DMS 273 treated with DMSO at 0.1 percent for 48 hours (cell line): ENCODE measurements at places on chromosomes 7 and 10.

- DNase-seq, result no peak
These were observed 86.5 kb downstream of the GSAP start for GRCh38 chr7:77329466-77330168.

DNA sequence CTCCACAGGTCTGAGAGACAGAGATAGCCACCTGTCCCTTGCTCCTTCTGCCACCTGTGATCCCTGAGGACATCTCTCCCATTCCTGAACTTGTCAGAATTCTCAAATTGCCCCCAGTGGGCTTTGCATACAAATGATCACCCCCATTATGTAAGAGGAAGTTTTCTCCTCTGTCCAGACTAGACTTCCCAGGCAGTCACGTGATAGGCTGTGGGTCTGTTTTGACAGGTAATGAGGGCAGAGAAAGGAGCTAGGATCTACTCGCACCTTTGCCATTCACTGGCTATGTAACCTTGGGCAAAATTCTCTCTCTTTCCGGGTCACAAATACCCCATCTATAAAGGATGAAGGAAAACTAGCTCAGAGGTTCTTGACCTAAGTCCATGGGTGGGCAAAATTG lies 21.4 kb upstream of the TM9SF3 start:
- DNase-seq, result no peak

- DNase-seq, result no peak
These were observed 36.5 kb upstream of the AP5Z1 start for GRCh38 chr7:4738711-4739527.

GRCh38 chr7:37916673-37917660 lies at the start of gene SFRP4:
TSS of gene SFRP4 (minus strand) at chr7:37916817. CDS start at chr7:37916537, 280 bp downstream.
- peak; percentile 60 for DNase-seq

DNA sequence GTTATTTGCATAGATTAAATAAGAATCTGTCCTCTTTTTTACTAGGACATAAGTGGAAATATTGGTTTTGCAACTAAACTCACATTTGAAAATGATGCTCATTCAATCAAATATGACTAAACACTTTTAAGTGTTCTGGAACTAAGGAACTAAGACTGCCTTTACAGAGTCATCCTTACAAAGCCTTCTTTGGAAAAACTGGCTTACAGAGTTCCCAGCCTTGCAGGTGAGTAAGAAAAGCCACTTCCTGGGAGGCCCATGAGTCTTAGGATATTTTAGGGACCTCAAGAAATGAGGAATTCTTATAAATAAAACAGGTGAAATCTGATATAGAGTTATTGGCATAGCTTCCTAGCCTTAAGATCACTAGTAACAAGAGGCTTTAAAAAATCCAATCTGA lies 135.5 kb downstream of the ALOX5 start:
- no peak for DNase-seq

GRCh38 chr7:26441002-26441521 lies 149.4 kb downstream of the SNX10 start:
- no peak for DNase-seq

GRCh38 chr10:103985726-103986125 lies 18.8 kb downstream of the SLK start:
- no peak for DNase-seq

DNA sequence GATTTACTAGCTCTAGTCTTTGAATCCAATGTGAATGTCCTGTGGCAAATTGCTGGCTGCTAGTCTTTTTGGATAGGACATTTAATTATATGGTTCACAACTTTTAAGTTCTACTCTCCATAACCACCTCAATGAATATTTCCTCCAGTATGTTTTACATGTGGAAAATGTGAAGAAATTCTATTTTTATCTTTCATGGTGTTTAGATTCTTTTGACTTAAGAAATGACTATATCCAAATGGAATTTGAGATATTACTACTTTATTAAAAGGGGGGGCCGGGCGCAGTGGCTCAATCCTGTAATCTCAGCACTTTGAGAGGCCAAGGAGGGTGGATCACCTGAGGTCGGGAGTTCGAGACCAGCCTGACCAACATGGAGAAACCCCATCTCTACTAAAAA lies 202.0 kb downstream of the ARL4A start:
- no peak for DNase-seq

GRCh38 chr7:130793855-130794618 lies 60.0 kb upstream of the KLF14 start:
- DNase-seq, result no peak

- DNase-seq, result no peak
These were observed 30.5 kb downstream of the JAKMIP3 start for GRCh38 chr10:132096223-132096622.

DNA sequence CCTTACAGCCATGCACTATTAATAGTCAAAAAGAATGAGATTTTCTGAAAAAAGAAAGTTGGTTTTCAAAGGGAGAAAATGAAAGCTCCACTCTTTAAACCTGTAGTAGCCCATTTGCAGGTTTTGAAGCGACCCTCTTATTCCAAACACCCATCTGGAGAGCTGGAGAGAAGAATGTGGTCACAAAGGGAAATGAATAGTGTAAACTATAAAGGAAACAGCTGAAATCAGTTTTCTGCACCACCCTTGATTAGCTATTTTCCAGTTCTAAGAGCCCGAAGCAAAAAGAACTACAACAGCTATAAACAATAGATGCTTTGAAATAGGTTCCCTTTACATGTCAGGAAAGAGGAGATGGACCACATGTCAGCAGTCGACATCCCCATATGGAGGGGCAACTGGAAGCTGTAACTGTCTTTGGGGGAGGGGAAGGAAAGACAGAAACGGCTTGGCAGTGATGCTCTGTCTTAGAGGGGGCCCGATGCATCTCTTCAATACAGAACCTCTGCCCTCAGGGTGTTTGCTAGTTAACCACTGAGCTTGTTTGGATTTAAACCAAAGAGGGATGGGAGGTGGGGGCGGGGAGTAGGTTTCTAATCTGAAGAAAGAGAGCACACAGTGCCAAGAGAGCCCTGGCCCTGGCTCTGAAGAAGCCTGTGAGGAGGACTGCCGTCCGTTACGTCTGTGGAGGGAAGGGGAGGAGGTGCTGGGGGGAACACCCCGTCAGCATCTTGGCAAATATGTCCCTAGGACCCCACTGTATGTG lies 55.3 kb downstream of the CPVL start:
- DNase-seq, result peak; percentile 71

DNA sequence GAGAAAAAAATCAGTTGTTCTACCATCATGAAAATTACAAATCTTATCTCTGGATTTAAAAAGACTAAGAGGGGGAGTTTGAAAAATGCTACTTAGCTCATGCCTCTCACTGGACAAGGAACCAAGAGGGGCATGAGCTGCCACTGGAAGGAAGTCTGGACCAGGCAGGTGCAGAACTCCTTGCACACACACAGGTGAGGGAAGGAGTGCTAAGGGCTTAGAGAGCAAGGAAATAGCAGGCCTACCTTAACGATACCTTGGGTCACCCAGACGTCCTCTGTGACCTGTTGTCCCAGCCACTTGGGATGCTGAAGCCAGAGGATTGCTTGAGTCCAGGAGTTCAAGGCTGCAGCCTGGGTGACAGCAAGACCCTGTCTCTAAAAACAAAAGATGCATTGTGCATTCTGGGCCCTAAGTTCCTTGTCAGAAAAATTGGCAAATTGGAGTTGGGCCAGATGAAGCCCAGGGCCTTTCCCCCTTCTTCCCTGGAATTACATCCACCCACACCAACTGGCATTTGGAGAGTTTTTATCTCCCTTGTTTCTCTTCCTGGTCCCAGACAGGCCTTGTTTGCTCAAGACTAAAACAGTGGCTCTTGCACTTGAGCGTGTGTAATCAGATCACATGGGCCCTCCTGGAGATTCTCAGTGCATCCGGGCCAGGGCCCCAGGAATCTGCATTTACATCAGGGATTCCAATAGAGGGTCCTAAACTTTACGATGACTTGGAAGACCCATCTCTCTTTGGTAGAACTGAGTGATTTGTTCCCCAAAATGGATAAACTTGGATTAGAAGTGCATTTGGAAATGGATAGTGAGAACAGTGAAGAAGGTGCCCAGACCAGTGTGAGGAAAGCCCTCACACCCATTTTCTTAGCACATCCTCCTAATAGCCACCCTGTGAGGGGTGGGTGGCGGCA lies 3.0 kb downstream of the DDIT4 start:
- DNase-seq, result peak; percentile 37

DNA sequence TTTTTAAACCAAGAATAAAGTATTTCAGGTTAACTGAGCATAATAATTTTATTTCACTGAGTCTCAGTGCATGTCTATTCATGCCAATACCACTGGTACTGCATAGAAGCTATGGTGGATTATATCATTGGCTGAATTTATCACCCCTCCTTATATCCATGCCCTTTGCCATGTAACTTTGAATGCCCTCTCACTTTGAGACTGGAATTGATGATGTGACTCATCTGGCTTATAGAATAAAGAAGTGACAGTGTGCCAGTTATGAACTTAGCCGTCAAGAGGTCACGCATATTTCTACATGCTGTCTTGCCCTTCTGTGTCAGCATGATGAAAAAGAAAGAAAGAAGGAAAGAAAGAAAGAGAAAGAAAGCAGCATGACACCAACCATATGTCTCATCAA lies 20.7 kb upstream of the ABLIM1 start:
- DNase-seq, result no peak

DNA sequence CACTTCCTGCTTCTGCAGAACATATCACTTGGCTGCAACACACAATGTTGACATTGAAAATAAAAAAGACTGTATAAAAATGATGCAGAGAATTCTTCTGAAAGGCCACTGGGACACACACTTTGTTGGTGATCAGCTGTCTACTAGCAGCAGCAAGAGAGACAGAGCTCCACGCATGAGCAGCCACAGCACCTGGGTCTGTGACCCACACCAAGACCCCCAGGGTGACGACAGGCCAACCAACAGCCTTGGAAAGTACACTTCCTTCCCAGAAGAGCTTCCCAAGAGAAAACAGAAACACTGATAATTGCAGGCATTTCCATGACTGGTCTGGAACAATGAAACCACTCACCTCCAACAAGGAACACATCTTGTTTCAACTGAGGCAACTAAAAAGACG lies 239.0 kb downstream of the DIP2C start:
- DNase-seq, result no peak

GRCh38 chr7:45888185-45888992 lies at the start of gene IGFBP1:
TSS of gene IGFBP1 (plus strand) at chr7:45888488. CDS start at chr7:45888653, 165 bp downstream.
- no peak for DNase-seq

DNA sequence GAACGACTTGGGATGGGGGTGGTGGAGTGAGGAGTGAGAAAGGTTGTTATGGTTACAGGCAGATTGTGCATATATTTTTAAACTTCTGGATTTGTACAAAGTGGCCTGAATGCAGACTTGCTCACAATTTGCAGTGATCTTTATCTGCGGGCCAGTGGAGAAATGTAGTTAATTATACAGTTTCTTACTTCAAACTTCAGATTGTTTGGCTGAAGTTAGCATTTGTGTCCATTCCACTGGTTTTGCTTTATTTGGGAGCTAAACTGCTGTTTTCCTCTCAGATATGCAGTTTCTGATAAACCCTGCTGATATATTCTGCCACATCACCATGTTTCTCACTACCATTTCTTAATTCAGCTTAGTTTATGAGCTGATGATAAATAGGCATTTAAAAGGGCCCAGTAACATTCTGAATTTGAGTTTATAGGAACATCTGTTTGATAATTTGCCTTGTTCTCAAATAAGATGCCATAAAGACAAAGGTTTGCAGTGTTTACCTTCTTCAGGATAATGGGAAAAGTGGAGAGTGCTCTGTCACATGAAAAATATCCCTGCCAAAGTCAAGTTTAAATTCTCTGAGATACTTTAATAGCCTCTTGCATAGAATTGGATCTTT lies 170.1 kb downstream of the ST7 start:
- DNase-seq, result no peak

GRCh38 chr10:113538151-113538550 lies 14.7 kb upstream of the HABP2 start:
- no peak for DNase-seq

DNA sequence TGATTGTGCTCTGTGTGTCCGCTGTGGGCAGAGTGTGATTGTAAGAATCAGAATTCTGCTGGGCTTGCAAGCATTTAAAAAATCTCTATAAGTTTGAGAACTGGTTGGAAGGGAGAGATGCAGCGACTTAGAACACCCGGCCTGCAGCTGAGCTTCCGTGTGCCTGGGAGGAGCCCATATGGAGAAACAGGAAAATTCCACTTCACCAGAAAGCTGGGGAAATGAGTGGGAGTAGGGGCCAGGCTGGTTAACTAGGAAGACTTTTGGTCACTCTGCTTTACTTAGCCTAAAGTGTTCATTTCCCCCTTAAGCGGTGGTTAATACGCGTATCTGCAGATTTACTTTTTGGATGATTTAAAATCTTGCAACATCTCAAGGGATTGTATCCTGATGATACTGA lies 72.2 kb downstream of the TCF7L2 start:
- DNase-seq, result no peak

DNA sequence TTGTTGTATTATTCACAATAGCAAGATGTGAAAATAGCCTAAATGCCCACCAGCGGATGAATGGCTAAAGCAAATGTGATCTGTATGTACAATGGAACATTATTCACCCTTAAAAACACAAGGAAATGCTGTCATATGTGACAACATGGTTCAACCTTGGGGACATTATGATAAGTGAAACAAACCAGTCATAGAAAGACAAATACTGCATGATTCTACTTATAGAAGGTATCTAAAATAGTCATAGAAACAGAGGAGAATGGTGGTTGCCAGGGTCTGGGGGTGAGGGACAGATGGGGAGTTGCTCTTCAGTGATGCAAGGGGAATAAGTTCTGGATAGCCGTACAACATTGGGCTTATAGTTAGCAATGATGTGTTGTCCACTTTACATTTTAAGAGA lies 58.4 kb downstream of the NRF1 start:
- DNase-seq, result no peak

DNA sequence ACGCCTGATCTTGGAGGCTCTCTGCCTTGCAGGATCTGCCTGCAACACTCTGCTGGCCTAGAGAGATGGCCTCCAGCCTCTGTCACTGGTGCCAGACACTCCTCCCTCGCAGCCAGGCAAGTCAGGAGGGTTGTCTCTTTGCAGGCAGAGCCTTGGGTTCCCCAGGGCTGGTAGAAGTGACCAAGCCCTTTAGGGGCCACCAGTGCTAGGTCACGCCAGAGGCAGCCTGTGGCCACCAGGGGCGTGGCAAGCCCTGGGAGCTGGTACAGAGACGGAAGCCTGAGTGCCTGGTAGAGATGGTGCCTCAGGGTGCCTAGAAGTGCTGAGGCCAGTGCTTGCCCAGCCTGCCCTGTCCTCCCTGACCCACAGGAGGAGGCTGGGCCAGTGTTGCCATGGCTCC lies 9.1 kb downstream of the ADCYAP1R1 start:
- DNase-seq, result no peak

GRCh38 chr7:130804220-130804619 lies 70.2 kb upstream of the KLF14 start:
- DNase-seq, result no peak

DNA sequence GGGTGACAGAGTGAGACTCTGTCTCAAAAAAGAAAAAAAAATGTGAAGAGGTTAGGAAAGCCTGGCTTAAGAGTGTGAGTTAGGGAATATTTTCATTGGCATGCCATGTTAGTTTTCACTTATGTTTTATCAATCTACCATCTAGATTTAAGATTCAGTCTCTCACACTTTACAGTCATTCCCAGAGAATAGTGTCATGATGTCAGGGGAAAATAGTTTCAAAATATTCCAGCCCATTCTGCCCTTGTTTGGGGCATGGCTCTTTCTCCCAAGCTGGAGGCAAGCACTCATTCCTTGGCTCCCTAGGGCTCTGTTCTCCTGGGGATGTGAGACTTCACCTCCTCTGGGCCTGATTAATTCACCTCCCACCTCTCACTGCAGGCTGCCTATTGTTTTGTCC lies 331.5 kb downstream of the CXCL12 start:
- no peak for DNase-seq
